DND-41 (cell line): ENCODE measurements at places on chromosomes 6 and 20.

- DNase-seq: no peak
These were observed 94.9 kb downstream of the CEBPB start for GRCh38 chr20:50285376-50286173.

GRCh38 chr20:479487-479886 lies 17.2 kb upstream of the TBC1D20 start:
- no peak for DNase-seq

GRCh38 chr20:40835321-40835720 lies 146.3 kb upstream of the MAFB start:
- peak; percentile 56 for DNase-seq

- no peak for DNase-seq
These were observed 156.0 kb upstream of the BEND3 start for GRCh38 chr6:107271208-107271790.

DNA sequence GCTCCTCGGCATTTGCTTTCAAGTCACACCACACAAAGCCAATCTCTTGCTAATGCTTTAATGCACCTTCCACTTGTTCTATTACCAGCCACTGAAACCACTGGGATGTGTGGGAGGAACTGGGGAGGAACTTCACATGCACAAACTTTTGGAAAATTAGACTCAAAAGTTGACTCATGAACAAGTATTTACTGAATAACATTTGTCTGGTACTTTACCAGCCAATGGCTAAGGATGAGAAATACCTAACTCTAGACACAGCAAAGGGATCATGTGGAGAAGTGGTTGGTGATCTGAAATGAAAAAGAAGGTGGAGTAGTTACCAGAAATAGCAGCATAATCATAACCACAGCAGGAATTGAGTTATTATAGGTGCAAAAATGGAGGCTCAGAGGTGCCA lies 554.0 kb upstream of the NOX3 start:
- DNase-seq: no peak

DNA sequence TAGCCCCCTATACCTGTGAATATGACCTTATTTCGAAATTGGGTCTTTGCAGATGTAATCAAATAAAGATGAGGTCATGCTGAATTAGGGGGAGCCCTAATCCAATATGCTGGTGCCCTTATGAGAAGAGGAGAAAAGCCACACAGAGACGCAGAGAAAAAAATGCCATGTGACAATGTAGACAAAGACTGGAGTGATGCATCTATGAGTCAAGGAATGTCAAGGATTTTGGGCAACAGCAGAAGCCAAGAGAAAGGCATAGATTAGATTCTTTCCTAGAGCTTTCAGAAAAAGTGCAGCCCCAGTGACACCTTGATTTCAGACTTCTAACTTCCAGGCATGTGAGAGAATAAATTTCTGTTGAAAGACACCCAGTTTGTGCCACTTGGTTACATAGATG lies 47.4 kb upstream of the HS3ST5 start:
- DNase-seq: no peak

DNA sequence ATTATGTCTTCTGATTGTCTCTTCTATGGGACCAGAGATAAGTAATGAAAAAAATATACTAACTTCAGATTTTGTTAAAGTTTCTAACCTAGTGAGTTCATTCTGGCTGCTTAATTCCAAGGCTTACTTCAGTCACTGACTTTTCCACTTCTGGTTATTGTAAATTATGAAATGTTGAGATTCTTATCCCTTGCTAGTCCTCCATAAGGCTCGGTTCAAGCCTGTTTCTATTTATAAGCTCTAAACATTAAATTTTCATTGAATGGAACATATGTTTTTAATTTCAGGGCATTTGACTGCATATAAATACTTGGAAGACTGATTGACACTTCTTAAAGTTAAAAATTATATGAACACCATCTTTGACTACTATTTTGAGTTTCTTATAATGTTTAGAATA lies 23.6 kb upstream of the NKAIN2 start:
- DNase-seq: no peak

DNA sequence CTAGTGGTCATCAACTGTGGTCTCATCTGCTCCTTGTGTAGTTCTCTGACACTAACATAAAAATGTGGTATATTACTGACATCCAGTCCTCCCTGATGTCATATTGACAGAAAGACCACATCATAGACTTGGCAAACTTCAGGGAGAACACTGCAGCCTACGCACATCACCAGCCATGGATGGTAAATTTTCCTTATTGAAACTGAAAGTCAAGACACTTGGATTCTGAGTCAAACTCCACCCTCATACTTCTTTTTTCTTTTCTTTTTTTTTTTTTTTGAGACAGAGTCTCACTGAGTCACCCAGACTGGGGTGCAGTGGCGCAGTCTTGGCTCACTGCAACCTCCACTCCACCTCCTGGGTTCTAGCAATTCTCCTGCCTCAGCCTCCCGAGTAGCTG lies 25.4 kb downstream of the NDRG3 start:
- no peak for DNase-seq
